Germinal center (tissue), 1 donor: ENCODE measurements at places on chromosomes 4 and X.

GRCh38 chr4:73053076-73053475 lies 16.4 kb downstream of the COX18 start:
- DNase-seq, result no peak

GRCh38 chrX:153688911-153689590 lies 1.3 kb downstream of the SLC6A8 start:
- no peak for DNase-seq

GRCh38 chr4:45346816-45347435 lies 620.6 kb upstream of the GNPDA2 start:
- no peak for DNase-seq

DNA sequence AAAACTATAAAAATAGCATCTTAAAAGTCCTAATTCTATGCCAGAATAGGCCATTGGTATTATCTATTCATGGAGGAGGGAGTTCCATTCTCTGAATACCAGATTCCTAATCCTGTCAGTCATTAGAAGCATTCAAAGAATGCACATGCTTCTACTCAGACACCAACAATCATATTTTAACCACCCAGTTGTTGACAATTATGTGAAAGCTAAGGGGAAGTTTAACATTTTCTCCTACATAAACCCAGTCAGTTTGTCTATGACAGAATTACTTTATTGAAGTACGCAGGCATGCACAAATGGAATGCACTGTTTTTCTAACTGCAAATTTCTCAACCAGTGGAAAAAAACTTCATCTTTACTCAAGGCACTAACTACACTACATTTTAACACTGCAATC lies 69.6 kb upstream of the MTNR1A start:
- DNase-seq, result no peak

DNA sequence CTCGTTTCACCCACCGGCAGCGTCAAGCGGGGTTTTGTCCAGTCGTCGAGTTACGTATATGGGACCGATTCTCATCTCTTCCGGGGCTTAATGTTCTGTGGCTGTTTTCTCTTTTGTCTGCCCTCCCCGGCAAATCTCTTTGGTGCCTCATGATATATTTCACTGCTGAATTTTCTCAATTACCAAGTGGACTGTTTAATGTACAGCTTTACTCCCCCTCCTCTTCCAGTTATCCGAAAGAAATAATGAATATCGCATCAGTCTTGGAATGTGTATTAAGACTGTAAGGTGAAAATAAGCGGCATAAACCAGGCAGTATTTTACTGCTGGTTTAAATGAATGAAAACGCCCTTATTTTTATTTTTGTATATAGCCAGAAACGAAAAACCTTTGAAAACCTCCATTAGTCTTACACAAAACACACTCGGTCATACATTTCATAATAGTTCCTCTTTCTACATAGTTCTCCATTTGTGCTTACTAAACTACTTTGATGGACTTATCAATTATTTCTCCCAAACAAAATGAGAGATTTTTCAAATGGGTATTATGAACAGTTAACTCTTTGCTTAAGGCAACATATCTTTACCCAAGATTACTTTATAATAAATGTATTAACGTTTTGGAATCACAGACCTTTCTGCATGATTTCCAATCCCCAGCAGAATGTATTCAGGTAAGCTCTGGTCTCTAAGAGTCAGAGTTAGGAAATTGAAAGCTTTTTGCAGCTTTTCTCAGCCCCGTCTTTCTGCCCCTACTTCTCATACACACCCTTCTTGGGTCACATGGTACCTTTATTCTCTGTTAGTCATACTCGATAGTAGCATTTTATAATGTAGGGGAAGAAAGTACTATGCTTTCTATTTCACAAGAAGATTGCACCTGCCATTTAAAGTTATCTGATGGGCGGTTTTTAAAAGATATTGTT lies 979 bp downstream of the RP2 start:
- DNase-seq, result no peak

GRCh38 chrX:55340896-55341433 lies 76.2 kb upstream of the PAGE3 start:
- DNase-seq, result no peak

DNA sequence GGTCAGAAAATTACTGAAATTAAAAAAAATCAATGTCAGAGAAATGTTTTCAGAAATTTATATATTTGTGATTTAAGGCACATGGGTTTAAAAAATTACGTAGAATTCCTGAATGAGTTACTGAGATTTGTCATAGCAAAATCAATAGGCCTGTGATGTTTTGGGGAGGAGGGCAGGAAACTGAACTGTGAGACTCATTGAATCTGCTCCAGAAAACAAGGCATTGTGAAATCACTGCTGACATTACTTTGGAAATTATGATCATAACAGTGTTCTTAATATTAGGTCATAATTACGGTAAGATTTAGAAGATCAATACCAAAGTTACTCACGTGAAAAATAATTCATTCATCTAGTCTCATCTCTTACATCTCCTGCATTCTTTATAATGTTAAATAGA lies 5.3 kb downstream of the FGF5 start:
- DNase-seq, result no peak

DNA sequence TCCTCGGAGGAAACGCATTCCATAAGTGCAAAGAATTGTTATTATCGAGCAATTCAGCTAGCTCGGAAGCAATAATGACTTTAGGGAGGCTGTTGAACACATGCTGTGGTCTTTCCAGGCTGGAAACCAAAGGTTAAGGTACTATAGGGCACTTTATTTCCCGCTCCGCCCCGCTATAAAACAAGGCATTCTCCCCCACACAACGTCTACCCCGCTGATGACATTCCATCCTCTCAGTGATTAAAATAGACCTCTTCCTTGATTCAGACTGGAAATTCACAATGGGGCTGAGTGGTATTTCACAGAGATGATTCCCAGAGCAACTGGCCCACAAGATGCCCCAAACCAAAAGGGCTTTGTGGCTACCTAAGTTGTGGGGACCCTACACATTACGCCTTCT lies 196.4 kb downstream of the STIM2 start:
- no peak for DNase-seq

DNA sequence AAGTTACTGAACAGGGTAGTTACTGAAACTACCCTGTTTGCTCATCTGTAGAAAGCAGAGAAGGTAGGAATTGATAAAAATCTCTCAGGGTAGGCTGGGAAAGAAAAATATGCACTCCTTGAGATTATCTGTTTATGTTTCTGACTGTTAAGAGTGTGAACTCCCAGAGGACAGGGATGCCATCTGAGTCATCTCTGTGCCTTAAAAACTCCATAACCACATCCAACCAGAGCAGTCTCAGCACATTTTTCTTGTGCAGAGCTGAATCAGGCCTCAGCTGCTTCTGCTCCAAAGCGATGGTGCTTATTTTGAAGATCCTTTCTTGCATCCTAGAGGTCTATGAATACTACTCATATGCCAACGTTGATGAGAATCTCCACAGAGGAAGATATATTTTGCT lies 9.9 kb downstream of the CENPVL3 start:
- DNase-seq, result no peak

DNA sequence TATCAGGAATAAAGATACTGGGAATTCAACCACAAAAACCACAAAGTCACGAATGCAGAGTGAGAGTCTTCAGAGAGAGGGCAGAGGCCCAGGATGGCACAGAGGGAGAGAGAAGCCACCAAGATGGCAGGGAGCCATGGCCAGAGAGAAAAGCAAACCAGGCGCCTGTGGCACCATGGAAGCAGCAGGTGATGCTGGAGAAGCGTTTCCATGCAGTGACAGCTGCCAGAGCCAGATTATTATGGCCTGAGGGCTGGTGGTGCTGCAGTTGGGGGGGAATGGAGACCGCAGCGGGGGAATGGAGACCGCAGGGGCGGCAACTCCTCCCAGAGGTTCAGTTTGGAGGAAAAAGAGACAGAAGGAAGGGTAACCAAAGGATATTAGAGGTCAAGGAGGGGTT lies 5.8 kb downstream of the TAFAZZIN start:
- no peak for DNase-seq

- DNase-seq, result no peak
These were observed 51.7 kb upstream of the OTUD4 start for GRCh38 chr4:145231906-145232700.

- no peak for DNase-seq
These were observed 36.7 kb downstream of the LANCL3 start for GRCh38 chrX:37608156-37608555.

DNA sequence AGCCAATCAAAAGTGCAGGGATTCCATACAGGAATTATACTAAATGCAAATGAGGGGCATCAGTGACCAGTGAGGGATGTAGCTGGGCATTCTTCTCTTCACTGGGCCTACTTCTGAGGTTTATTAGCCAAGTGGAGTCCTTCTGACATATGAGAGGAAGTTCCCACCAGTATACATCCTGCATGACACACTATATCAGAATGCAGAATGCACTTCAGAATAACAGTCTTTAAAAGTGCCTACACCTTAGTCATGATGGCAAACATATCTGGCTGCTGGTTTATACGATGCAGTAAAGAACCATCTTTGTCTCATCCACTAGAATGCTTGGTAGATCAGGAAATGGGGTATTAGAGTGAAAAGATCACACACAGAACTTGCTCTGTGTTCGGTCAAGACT lies 180.3 kb upstream of the PPARGC1A start:
- DNase-seq, result no peak

- DNase-seq, result no peak
These were observed 2183.9 kb upstream of the TENM3 start for GRCh38 chr4:180059216-180059881.

- DNase-seq, result no peak
These were observed 13.0 kb upstream of the SEPSECS start for GRCh38 chr4:25172961-25173915.

GRCh38 chr4:65296246-65296645 lies 374.0 kb downstream of the EPHA5 start:
- no peak for DNase-seq

- DNase-seq, result no peak
These were observed 203.3 kb downstream of the OR13H1 start for GRCh38 chrX:131747173-131747572.

DNA sequence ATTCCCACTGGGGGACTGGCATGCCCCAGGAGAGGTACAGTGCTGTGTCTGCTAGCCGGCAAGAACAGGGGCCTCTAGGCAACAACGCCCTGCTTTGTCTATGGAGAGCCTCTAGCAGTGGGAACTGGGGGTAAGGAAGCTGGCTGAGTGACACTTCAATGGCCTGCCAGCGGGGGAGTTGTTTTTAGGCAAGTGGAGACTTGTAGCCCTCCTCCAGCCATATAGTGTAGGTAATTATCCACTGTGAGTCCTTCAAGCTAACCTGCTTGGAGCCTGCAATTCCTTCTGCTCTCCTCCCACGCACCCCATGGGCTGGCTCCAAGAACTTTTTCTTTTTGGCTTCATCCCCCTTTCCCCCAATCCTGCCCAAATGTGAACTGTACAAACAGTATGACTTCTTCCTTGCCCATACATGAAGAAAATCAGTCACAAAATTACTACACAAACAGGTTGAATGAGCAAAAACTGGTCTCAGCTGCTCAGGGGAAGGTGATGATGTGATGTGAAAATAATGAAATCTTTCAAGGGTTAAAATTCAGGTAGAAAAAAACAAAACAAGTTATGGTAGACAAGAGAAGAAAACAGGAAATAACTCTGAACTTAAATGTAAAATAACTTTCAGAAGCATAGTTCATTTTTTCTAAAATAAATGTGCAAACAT lies 33.1 kb downstream of the LEF1 start:
- no peak for DNase-seq

GRCh38 chr4:113445286-113445685 lies 316.3 kb downstream of the CAMK2D start:
- DNase-seq, result no peak

GRCh38 chr4:132059227-132059626 lies 1089.9 kb upstream of the PCDH10 start:
- DNase-seq, result no peak

DNA sequence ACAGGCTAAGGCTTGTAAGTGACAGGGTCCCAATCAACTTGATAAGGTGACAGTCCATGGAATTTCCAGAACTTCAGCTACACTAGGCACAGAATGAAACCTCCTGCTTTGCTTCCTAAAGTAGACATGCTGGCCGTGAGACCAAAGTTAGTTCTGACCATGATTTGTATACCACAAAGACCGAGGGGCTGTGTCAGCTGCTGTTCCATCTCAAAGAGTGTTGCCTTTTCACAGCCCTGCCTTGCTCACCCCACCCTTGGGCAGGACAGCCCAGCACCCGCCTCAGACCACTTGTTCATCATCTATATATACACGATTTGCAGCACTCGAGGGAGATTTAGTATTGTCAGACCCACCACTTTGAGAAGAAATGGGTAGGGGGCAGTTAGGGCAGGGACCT lies 5.3 kb downstream of the IDS start:
- DNase-seq, result no peak

DNA sequence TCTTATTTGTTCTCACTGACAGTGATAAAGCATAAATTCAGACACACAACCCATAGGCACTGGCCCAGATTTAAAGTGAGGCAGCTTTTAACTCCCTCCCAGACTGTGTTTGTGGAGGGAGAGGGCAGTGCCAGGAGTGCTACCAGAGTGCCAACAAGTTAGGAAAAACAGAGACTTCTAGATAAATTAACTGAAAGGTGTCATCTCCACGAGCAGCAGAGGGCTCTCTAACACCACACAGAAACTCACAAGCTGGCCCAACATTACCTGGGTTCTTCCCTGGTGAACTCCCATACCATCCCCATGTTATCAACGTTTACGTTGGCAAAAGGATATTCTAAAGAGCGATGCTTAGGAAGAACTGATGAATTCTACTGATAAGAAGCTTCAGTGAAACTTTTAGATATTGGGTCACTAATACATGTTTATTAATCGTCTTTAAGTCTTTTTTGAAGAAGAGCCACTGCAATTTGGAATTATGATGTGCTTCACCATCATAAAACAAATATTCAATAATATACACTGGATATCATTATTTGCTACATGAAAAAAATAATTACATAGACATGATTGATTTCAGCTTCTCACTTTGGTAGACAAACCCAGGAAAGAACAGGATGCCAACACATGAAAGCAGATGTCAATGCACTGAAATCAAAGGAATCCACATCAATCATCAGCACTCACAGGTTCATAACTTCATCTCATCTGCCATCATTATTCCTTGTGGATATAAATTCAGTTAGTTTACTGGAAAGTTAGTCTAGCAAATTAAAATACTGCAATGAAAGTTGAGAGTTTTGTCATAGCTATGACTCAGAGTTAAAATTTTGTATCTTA lies 121.2 kb upstream of the NAP1L5 start:
- no peak for DNase-seq

DNA sequence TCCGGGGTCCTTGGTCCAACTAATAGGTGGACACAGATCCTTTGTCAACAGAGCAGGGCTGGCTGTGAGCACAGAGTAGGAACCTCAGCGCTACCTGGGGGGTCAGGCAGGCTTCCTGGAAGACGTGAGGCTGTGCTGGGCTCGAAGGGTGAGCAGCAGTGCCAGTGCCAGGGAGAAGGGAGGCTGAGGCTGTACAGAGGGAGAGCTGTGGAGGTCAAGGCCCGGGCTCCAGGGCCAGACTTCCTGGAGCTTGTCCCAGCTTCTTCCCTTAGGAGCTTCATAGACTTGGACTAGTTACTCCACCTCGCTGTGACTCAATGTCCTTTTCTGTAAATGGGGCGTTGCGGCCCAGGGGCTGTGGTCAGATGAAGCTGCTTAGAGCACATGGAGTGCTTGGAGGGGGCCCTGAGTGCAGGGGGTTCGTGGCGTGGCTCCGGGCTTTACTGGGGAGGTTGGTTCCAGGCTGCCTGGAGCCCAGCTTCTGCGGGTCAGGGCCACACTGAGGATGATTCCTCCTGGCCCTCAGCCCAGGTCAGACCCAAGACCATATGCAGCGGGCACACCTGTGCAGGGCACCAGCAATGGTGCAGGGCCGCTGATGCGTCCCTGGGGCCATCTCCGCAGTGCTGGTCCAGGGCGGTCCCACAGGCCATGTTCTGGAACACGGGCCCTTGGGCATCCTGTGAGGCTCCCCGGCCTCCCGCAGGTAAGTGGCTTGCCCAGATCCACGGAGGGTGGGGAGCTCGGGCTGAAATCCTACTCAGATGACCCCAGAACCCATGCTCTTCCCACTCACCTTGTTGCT lies 98.1 kb downstream of the DCTD start:
- DNase-seq, result no peak
